ENCODE measurements at places on chromosomes 6 and 20. TPM values are rescaled to one million over a fixed set of nuclear protein-coding genes. Genes with fewer than 3 reads are reported as not detected.

Gene REM1
- 4.4 TPM for total RNA-seq

Gene PPP1R3G
- total RNA-seq: 11.8 TPM

Gene NKAPL
- total RNA-seq: 6.6 TPM

Gene PPP2R5D
- 30.9 TPM for total RNA-seq

Gene OR12D3
- not detected for total RNA-seq

Gene GABRR1
- total RNA-seq: not detected

Gene SNAP91
- 7.5 TPM for total RNA-seq

Gene CLPSL2
- total RNA-seq: not detected

Gene CLDN20
- total RNA-seq: not detected

Gene DBNDD2
- total RNA-seq: 99.5 TPM

Gene CLPSL1
- not detected for total RNA-seq

Gene STXBP5
- 20.8 TPM for total RNA-seq

Gene RBBP8NL
- total RNA-seq: not detected

Gene DYNLT2
- total RNA-seq: 0.74 TPM

Gene ADGRF1
- total RNA-seq: 1.8 TPM

Gene SUN5
- not detected for total RNA-seq

Gene CLVS2
- not detected for total RNA-seq

Gene CCND3
- total RNA-seq: 153 TPM

Gene LZTS3
- total RNA-seq: 11.4 TPM

Gene DNMT3B
- total RNA-seq: 0.47 TPM

Gene CAGE1
- total RNA-seq: not detected

Gene RAB32
- total RNA-seq: 39.2 TPM

Gene HLA-G
- total RNA-seq: not detected

Gene SLPI
- total RNA-seq: 26.1 TPM

Gene TINAG
- total RNA-seq: not detected

Gene ETV7
- total RNA-seq: not detected

Gene LAMP5
- total RNA-seq: not detected

Gene STMND1
- total RNA-seq: not detected

Gene NOX3
- total RNA-seq: not detected

Gene LGSN
- not detected for total RNA-seq
